ENCODE measurements at places on chromosomes 13 and 19. TPM values are rescaled to one million over a fixed set of nuclear protein-coding genes. Genes with fewer than 3 reads are reported as not detected.
A peak's percentile ranks its signal among the peaks of the same experiment; 100 is the strongest.

GTPBP3 gene
- total RNA-seq, result 37.7 TPM

DNA sequence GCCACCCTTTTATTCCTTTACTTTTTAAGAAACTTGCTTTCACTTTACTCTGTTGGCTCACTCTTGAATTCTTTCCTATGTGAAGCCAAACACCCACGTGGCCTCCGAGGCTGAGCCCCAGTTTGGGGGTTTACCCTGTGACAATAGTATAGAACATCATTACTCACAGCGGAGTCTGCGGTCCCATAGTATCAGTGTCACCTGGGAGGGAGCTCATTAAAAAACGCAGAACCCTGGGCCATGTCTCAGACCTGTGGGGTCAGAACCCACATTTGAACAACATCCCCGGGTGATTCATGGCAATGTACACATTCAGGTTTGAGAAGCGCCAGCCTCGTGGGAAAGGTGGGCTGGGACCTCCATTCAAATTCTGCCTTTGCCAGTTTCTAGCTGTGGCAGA lies 36.0 kb upstream of the UBL3 start:
- DNase-seq, result peak; percentile 77

ALOX5AP gene
- 33.8 TPM for total RNA-seq

KIR2DL3 gene
- not detected for total RNA-seq

Measured in activated CD4-positive, alpha-beta memory T cell treated with anti-CD3 and anti-CD28 coated beads for 36 hours (primary cell).